BJ (cell line): ENCODE measurements at places on chromosomes 6 and 20.

DNA sequence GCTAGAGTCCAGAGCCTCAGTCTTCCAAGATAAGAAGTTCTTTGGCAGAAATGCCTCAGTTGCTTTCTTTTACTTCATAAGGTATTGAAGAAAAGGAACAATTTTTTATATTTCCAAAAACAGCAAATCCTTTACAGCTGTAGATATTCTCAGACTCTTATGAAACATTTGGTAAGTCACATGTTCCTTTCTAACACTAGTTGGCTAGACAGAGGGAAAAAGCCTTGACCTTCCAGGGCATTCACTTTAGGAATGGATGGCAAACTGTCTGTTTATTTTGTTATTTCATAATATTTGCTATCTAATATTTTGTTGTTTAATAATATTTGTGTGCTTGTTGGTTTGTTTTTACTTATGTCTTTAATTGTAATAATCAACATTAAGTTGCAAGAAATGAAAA lies 140.8 kb downstream of the PTPRK start:
- DNase-seq: no peak

DNA sequence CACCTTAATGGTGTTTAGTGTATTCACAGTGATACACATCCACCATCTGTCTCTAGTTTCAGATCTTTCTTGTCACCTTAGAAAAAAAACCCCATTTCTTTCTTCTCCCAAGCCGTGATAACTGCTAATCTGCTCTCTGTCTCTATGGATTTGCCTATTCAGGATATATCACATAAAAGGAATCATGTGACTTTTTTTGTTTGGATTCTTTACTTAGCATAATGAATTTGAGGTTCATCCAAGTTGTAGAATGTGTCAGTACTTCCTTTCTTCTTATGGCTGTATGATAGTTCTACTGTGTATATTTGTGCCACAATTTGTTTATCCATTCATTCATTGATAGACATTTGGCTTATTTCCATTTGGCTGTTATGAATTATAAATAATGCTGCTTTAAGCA lies 57.1 kb downstream of the ITCH start:
- no peak for DNase-seq

DNA sequence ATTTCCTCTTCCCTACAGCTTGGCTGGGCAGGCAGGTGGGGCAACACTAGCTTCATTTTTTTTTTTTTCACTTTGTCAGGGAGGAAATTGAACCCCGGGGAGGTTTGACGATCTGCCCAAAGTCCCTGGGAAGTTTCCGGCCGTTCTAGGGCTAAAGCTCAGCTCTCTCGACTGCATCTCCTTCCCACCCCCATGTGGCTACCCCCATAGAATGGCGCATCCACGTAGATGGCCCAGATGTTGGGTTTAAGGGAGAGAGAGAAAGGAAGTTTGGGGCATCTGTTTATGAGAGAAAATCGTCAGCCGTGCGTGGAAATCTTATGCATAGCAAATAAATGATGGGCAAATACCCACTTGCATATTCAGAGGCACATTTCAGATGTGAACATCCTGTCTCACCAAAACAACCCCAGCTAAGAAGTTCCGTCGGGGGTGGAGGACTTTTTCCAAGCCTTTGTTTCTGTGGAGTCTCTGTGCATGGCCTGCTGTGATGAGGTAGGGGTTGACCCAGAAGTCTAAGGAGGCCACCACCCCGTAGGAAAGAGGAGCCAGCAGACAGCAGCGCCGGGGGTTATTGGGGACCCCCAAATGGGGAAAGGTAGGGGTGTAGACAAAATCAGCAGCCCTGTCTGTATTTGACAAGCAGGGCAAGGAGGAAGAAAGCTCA lies 40.5 kb upstream of the ZNF831 start:
- no peak for DNase-seq

- DNase-seq: no peak
These were observed 16.6 kb downstream of the CRYBG1 start for GRCh38 chr6:106377061-106377540.

GRCh38 chr6:90454836-90455427 lies 131.9 kb downstream of the MAP3K7 start:
- DNase-seq: no peak

GRCh38 chr6:168581706-168582105 lies 140.7 kb downstream of the SMOC2 start:
- no peak for DNase-seq

GRCh38 chr6:15137086-15137485 lies 108.8 kb upstream of the JARID2 start:
- no peak for DNase-seq

- no peak for DNase-seq
These were observed 37.2 kb upstream of the TFB1M start for GRCh38 chr6:155351273-155352129.

DNA sequence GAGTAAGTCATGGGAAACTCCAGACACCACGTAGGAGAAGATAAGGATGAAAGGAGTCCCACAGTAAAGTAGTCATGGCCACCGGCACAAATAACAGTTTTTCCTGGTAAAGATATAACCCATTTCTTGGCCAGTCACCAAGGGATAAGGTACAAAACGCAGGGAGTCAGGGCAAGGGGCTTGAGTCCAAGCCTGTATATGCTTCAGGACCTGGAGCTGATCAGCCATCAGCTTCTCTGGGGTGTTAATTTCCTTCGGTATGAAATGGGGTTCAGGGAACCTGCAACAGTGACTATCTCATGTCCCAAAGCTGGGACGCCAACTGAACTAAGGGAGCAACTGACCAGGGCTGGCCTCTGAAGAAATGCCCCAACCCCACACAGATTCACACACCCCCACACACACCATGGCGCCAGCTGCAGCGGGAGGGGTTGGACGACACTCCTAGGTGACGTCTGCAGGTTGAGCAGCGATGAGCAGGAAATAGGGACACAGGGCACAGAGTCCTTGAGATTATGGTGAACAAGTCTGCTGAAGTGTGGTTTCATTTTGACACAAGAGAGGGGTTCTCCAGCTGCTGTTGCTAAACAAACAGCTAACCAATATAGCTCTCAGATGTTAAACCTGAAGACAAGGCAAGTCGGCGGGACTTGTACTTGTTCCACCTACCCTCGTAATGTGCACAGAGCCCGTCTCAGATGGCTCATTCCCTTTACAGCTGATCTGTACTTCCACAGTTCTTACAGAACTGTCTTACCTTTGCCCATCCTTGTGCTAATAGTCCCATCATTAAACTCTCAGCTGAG lies 7.4 kb upstream of the ADTRP start:
- no peak for DNase-seq

DNA sequence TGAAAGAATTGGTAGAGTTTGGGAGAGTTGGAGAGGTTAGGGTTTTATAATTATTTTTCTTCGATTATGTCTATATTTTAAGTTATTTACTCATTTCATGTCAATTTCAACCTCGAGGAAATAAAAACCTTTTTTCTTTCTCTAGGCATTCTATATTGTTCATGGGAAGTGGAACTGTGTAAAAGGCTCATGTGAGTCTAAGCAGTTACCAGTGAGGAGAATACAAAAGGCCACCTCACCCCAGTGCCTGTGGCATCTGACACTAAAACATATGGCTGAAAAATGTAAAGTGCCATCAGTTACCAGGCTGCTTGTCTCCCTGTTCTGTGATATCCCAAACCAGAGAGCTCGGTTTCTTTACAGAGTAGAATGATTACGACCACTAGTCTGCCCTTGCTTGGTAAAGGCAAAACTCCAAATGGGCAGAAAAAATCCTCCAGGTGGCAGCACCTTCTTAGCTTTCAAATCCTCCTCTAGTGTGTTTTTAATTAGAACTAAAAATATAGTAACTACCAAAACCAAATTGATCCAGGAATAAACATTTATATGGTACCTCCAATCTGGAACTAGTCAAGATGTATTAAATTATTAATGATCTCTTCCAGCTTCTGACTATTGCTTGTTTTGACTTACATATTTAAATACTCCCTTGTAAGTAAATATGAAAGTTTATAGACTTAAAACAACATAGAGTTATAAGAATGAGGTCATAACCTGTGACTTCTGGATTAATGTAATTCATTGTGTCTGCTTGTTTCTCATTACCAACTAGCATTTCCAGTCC lies 122.6 kb upstream of the MCHR2 start:
- DNase-seq: peak; percentile 57
